ENCODE measurements at places on chromosomes 3 and 15. TPM values are rescaled to one million over a fixed set of nuclear protein-coding genes. Genes with fewer than 3 reads are reported as not detected.

- DNase-seq: no peak
Observed at GRCh38 chr3:134535186-134535970, 49.5 kb downstream of the CEP63 start.

DNA sequence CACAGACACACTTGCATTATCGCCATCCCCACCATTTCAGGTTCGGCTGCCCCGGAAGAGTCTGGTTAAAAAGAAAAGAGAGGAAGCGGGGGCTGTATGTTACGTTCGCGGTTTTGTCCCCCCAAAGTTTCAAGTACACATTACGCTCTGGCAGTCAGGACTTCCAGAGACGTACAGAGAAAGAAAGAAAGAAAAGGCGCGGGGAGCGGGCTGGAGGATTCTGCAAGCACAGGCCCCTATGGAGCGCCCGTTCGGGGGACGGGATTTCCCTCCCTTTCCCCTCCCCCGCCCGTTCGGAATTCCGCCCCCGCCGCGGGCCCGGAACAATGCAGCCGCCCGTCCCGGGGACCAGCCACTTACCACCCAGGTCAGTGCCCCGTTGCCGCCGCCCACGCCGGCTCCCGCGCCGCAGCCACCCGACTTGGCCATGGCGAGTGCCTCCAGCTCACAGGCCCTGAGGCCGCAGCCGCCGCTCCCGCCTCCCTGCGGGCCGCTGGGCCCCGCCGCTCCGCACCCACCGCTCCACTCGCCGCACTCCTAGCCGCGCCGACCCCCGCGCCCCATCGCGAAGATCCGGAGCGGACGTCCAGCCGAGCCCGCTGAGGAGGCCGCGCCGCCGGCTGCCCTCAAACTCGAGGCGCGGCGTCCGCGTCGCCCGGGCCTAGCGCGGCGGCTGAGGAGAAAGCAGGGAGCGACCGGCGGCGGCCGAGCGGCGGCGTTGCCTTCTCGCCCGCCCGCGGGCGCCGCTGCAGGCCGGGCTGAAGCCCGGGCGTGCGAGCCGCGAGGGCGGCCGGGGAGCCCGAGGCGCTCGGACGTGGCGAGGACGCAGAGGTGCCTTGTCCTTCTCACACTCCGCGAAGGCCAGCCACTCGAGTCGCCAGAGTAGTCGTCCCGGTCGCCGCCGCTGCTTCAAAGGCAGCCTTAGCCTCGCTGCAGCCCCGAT, 567 bp downstream of the TOP2B start:
- DNase-seq: peak; percentile 61

DNA sequence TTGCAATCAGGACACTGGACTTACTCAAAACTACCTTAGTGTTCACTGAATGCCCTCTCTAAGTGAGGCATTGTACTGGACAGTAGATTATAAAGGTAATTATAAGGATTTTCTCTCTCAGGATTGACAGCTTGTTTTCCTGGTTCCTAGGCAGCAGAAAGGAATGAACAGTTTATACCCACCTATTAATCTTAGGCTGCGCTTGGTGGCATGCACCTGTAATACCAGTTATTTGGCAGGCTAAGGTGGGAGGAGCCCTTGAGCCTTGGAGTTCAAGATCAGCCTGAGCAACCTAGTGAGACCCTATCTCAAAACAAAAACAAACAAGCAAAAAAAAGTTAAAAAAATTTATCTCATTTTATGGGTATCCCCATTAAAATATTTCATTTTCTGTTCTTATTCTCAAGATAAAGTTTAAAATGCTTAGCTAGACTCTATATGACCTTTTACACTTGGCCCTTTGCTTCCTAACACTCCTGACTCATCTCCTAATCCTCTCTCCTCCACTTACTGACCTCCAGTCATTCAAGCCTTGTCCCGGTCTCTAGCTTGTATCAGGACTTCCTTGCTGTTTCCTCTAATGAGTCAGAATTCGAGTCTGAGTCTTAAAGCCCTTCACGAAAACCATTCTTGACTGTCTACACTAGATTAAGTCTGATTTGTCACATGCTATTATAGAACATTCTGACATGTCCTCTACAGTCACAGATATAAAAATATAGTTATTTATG, 348.6 kb downstream of the NLGN1 start:
- DNase-seq: no peak

DNA sequence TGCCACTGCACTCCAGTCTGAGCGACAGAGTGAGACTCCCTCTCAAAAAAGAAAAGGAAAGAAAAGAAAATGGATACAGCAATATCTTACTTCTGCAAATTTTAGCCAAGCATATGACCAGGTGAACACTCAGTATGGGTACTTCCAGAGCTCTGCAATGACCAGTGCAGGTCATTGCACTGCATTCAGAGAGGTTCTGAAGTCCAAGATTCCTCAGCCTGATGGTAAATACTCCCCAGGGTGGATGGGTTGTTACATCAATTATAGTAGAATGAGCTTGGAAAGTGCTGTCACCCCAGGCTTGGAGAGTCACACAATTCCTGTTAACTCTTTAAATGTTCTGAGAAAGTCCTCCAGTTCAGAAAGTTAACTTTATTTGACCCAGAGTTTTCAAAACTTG, 103.7 kb downstream of the RPLP1 start:
- no peak for DNase-seq

DNA sequence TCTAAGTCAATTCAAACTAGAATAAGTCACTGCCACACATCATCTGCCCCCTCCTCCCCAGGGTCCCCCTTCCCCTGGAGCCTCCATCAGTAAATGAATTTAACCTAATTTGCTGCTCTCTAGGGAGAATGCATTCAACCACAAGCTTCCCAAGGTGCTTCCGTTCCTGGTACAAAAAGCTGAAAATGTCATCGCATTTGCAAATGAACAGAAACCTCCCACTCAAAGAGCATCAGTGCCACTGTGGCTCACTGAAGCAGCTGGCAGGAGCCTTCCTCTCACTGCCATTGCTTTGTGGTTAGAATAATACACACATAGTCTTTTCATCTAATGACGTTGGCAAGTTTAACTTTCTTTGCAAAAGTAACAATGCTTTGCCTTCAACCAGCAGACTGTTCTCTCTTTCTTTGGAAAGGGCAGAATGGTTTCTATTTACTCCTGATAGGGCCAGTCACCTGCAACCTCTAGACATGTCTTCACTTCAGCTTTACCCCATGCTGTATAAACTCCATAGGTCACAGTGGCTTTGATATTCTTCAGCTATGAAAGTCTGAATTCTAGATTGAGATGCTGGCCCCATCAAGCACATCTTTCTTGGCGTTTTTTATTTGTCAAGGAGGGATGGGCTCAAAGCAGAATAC, 238.1 kb downstream of the CPNE4 start:
- DNase-seq: no peak

The SLC30A4 gene
- total RNA-seq: 9.2 TPM

The CCR3 gene
- 1.5 TPM for total RNA-seq

The CMTM8 gene
- total RNA-seq: 0.88 TPM
